ENCODE measurements at places on chromosomes 7 and 10.

GRCh38 chr7:131621652-131622051 is 65.2 kb upstream of the PODXL start:
- no peak for DNase-seq

GRCh38 chr10:105691811-105692210 is 1050.7 kb downstream of the SORCS3 start:
- no peak for DNase-seq

GRCh38 chr10:129743738-129744133 is 220.3 kb downstream of the EBF3 start:
- DNase-seq, result no peak

- DNase-seq, result no peak
These were observed 336.7 kb downstream of the C7orf25 start for GRCh38 chr7:42575171-42575570.

DNA sequence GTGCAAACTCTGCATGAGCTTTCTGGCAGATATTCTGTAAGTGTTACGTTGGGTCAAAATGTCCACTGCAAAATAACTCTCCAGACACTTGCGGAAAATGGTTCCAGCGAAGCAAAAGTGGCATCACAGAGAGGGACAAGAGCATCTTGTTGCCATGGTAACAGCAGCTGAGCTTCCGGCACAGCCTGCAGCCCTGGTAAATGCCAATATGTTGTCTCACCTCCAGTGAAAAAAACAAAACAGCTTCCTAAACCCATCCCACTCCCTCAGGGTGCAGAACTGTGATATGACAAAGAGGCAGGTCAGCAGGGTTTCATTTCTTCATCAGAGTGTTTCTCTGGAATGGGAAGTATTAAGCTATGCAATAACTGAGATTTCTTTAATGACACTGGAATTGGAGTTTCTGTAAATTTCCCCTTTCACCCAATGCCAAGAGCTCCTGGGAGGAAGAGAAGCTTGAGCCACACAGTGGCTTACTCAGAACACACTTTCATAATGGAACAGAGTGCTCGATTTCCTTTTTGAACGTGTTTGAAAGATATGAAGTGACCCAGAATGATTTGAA is 65.6 kb downstream of the FOXI2 start:
- DNase-seq, result no peak

DNA sequence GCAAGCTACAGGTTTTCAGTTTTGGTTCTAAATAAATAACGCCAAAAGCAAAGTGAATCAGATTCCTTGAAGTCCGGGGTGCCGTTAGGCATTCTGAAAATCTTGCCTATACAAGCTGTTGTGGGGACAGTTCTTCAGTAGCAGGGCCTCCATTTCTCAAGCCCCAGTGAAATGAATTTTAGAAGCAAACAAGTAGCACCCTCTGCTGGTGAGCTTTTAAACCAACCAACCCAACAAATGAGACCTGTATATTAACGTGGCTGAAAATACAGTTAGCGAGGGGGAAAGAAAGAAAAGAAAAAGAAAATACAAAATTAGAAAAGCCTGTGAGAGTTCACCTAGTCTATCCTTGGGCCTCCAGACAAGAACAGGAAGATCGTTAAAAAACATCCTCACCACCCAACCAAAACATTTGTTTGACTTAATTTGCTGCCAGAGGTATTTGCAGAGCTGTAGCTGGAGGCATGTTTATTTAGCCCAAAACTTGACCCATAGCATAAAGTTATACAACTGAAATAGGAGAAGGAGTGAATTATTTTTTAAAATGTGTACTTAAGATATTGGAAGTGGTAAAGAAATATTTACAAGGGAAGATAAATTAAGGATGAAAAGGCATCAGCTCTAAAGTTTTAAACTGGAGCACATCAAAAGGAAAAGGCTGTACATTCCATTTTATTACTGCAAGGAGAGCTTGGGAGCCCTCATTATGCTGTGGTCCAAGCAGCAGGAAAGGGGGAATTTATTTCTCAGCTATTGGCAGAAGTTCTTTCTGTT is 98.9 kb downstream of the DYNC1I1 start:
- no peak for DNase-seq

- no peak for DNase-seq
These were observed 208.2 kb upstream of the INHBA start for GRCh38 chr7:41910940-41911600.

DNA sequence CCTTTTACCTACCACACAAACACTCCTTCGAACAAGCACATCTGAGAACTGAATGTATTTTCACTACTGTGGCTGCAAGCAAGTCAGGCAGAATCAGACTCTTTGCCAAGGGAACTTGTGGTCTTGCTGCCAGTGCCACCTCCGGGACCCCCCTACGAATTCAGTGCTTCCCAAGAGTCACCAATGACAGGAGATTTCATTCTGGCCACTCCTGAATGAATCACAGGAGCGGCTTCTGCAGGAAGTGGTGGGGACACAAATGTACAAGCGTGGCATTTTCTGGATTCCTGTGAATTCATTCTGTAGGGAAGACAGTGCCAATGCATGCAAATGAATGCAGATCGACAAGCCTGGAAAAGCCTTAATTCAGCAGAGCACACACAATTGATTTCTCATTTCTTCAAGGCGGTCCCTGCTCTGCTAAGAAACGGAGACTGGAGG is 161.2 kb downstream of the CAMK1D start:
- DNase-seq, result no peak

DNA sequence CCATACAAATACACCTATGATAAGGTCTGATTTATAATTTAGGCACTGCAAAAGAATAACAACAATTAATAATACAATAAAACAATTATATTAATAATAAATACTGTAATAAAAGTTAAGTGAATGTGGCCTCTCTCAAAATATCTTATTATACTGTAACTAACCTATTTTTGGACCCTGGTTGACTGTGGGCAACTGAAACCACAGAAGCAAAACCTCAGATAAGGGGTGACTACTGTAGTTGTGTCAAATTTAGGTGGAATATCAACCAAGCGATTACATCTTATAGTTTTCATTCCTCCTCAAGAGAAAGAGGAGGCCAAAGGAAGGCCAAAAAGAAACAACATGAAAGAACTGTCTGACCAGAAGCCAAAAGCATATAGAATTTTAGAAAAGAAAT is 103.9 kb downstream of the SKAP2 start:
- no peak for DNase-seq
